ENCODE measurements at places on chromosomes 13 and 19.

- no peak for DNase-seq
Measured at GRCh38 chr19:58521651-58522050, 2.0 kb upstream of the ZBTB45 start.

- DNase-seq: no peak
Measured at GRCh38 chr19:788686-788982, 8.6 kb upstream of the PTBP1 start.

DNA sequence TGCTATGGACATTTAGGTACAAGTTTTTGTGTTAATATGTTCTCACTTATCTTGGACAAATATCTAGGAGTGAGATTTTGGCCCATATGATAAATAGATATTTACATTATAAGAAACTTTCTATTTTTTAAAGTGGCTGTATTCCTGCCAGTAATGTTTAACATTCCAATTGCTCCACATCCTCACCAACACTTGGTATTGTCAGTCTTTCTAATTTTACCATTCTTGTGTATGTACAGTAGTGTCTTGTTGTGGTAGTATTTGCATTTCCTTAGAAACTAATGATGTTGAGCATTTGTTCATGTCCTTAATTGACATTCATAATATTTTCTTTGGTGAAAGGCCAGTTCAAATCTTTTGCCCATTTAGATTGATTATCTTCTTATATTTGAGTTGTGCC is 171.4 kb upstream of the TSHZ3 start:
- no peak for DNase-seq

- DNase-seq: no peak
Measured at GRCh38 chr13:72692884-72693514, 34.4 kb downstream of the MZT1 start.

- DNase-seq: no peak
Measured at GRCh38 chr13:41463838-41464602, 6.7 kb downstream of the RGCC start.

- no peak for DNase-seq
Measured at GRCh38 chr19:6796278-6796677, 23.8 kb downstream of the VAV1 start.

DNA sequence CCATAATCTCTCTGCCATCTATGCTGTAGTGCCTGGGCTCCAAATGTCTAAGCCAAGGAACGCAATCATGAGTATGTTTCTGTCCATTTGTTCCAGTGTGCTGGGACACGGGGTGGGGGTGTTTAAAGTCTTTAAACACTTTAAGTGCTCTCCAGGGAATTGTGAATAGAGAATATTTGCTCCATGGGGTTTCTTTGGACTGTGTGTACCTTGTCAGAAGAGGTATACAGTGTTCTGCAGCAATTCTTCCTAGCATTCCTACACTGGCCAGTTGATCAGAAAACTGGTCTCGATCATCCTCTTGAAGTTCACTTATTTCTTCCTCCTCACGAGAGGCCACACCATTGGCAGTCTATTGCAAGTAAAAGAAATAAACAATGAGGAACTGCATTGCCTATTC is 35.1 kb upstream of the EEF1AKMT1 start:
- no peak for DNase-seq
